ENCODE measurements at places on chromosomes 2 and 18.

- no peak for DNase-seq
These were observed 34.5 kb upstream of the CCDC93 start for GRCh38 chr2:118048401-118048800.

DNA sequence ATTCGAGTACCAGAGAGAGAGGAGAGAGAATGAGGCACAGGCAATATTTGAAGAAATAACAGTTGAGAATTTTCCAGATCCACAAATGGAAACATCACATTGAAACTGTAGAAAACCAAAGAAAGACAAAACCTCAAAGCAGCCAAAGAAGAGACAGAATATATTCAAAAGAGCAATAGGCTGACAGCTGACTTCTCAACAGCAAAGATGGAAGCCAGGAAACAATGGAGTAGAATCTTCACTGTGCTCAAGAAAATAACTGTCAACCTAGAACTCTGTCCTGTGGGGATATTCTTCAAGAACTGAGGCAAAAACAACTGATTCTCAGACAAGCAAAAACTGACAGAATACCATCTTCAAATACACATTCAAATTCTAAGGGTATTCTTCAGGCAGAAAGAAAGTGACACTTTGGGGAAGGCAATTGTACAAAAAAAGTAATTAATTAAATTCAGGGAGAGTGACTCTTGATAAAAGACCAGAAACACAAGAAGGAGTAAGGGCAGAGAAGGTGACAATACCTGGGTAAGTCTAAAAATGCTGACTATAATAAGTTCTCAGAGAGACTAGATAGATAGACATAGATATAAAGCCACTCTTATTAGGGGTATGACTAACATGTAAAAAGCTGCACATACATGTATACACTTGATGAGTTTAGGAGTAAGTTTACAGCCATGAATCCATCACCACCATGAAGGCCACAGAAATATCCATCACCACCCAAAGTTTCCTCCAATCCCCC, 25.6 kb downstream of the ANKMY1 start:
- no peak for DNase-seq

DNA sequence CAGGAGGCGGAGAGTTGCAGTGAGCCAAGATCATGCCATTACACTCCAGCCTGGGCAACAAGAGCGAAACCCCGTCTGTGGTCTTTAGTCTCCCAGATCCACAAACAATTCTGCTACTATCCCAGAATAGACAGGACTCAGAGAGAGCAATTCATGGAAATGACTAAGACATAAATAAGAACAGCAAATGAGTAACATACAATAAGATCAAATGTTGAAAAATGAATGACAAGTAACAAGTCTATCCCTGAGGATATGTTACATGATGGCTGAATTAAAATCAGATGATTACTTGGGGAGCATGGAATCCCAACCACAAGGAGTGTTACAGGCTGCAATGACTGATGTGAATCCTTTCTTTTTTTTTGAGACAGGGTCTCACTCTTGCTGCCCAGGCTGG, 10.3 kb downstream of the ARL5A start:
- no peak for DNase-seq

DNA sequence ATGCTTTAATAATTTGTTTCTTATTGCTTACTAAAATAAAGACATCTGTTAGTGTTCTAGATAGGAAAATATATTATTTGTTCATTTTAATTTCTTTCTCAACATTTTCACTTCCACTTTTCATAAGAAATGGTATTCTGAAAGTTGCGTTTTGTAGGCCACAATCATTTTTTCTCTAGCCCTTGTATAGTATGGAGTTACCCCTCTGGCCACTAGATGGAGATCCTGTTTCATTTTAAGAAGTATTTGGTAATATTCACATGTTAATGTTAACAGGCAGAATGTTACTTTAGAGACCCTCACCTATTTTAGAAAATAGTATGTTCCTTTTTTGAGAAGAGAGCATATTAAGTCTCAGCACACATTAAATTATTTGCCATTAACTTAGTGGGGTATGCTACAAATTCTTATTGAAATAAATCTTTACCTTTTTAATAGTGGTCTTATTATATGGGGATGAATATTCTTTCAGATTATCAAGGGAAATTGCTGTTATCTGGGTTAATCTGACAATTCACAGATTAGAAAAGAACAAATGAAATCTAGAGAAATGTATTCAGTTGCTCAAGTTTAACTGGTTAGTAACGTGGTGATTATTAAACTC, 73.9 kb upstream of the TTC27 start:
- DNase-seq = no peak

- no peak for DNase-seq
These were observed 36.7 kb downstream of the NCK2 start for GRCh38 chr2:105781274-105781978.

- no peak for DNase-seq
These were observed 222.9 kb upstream of the AGAP1 start for GRCh38 chr2:235270956-235271355.

GRCh38 chr2:240930631-240931318, 24.6 kb downstream of the CROCC2 start:
- DNase-seq = no peak

- peak; percentile 63 for DNase-seq
These were observed 14.2 kb upstream of the SFXN5 start for GRCh38 chr2:73085691-73086090.

DNA sequence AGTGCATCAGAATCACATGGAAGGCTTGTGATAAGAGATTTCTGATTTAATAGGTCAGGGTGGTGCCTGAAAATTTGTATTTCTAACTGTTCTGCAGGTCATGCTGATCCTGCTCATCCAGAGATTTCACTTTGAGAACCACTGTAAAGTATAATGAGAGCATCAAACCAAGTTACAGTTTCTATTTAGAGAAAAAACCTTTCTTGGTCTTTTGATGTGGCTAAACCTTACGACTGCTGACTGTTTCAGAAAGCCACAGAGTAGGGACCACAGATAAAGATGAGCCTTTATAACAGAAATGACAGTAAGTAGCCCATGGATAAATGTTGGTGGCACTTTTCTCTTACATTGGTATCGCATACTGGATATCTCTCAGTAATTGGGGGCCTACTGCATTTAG, 109.4 kb upstream of the FANCL start:
- DNase-seq = no peak

DNA sequence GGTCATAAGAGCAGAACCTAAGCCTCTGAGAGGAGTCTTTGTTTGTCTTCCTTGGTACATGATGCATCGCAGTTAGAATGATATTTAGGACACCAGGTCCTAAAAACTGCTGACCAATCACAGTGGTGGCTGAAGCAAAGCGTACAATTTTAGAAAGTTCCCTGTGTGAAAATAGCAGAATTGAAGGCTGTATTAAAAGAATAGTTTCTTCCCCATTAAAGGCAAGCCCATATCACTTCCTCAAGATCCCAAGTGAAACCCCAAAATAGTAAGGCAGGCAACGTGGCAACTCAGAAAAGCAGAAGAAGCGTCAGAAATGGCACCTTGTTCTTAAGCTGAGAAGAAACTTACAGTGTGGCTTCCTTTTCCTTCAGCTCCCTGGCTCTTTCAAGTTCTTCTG, 154.8 kb upstream of the PGAP1 start:
- no peak for DNase-seq

DNA sequence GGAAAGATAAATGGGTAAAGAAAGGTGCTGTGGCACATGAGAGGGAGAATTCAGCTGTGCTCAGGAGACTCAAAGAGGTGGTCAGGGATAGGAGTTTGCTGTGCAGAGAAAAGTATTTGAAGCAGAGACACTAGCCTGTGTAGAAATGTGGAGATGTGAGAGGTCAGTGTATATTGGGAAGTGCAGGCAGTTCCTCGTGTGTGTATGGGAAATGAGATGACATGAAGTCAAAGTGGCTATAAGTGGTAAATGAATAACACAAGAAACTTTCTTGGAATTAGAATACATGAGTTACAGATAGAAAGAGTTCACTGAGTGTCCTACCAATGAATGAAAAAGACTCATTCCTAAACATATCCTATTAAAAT, 11.6 kb downstream of the MAP3K20 start:
- no peak for DNase-seq

DNA sequence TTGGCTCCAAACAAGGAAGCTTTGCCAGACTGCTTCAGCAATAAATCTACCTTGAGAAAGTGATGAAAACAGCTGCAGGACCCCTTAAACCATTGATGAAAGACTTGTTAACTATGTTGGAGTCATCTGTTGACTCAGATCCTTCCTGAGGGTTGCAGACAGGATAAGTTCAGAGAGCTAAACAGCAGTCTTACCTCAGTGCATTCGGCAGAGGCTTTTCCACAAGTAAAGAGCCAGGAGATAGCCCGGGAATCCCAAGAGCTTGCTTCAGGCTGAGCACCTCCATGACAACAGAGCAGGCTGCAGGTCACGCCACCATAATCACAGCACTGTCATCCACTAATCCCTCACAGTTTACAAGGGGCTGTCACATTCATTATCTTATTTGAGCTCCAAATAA, 23.7 kb downstream of the KIAA2012 start:
- DNase-seq = no peak

- peak; percentile 48 for DNase-seq
These were observed 2.1 kb downstream of the MBP start for GRCh38 chr18:77130229-77131099.

DNA sequence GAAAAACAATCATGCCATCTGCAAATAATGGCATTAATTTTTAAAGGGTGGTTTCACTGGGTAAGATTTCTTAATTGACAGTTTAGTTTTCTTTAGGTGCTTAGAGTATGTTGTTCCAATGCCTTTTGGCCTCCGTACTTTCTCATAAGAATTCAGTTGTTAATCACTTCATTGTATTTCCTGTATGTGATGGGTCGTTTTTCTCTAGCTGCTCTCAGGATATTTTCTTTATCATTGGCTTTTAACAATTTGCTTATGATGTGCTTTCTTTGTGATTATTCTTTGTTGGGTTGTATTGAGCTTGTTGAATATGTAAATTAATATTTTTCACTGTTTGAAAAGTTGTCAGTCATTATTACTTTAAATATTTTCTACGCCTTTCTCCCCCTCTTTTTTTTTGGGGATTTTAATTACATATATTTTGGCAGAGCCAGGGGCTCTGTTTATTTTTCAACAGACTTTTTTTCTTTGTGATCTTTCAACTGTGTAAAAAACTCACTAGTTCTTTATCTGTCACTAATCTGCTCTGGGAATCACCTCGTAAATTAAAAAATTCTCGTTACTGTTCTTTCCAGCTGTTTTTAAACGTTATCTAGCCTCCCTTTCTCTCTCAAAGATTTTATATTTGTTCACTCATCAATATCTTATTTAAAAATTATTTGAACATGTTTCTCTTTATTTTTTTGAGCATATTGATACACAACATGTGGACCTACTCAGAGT, 56.2 kb upstream of the IL1R1 start:
- no peak for DNase-seq

GRCh38 chr2:239892441-239893235, 132.5 kb downstream of the NDUFA10 start:
- DNase-seq = no peak

DNA sequence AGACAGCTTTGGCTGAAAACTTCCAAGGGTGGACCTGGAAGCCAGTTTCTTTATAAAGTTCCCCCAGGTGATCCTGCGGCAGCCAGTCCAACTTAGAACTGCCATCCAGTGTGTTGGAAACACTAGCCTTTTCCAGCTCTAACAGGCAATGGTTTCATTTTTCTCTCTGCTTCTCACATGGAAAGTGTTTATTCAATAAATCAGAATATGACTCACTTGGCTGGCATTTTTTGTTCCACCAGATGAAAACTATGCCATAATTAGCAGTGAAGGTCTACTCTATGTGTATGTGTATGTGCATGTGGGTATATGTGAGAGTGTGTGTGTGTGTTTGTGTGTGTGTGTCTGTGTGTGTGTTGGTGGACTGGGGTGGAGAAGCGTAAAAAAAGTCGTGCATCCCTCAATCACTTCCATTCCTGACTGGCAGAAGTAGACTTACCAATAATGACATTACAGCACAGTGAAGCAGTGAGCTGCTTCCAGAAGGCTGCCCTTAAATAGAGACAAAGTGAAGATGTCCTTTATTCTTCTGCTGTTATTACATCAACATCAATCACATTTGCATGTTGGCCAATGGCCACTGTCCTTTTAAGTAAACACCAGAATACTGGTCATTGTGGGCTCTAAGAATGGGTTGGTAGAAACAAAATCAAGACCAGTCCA, 90.9 kb upstream of the SETBP1 start:
- no peak for DNase-seq

DNA sequence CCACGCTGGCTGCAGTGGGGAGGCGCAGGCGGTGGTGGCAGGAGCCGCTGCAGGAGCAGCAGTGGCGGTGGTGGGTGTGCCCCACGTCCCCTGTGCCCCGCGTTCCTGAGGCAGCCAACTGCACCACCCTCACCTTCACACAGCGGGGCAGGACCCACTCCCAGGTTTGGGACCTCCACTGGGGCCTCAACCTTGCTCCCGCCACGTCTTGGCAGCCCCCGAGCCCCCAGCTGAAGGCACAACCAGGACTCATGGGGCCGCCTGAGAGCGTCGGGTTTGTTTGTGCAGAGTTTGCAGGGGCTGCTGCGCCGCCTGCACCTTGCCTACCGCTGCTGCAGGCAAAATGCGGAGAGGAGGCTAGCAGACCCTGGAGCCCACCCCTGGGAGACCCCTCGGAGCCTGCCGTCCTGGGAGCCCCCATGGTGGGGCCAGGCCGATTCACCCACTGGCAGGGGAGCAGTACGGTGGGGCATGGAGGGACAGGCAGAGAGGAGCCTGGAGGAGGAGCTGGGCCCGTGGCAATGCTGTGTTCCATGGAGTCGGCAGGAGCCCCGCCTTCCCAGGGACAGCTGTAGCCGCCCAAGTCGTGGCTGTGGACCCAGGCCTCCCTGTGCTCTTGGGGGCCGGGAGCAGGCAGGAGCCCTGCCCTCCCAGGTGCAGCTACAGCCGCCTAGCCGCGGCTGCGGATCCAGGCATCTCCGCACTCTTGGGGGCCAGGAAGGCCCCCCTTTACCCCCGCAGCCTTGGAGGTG, 14.7 kb upstream of the EML6 start:
- no peak for DNase-seq

DNA sequence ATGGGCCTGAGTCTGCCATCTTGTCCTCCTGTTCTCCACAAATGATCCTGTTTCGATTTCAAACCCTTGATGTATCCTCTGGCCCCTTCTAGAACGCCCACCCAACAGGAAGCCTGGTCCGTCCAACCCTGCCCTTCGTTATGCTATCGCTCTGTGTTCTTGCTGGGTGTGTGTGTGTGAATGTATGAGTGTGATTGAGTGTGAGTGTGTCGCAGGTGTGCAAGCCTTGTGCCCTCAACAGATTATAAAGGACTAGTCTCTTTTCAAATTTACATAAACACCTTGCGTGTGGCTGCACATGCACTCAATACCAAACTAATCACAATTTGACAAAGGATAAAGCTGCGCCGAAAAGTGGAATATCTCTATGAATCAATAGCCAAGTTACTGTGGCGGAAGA, 149.5 kb upstream of the SALL3 start:
- no peak for DNase-seq

DNA sequence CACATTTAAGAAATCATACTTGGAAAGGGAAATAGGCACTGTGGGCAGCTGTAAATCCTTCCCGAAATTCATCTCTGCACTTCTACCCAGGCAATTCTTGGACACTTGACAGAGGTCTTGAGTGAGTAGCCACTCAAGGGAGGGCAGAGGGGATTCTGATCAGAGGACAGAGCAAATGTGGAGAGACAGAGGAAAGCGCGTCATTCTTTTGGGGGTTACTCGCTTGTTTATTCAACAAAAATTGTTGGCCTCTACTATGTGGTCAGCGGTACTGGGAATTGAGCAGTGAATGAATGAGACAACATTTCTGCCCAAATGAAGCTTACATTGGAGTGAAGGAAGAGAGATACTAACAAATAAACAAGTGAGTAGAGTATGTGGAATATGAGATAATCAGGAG, 41.4 kb upstream of the YES1 start:
- no peak for DNase-seq
